ENCODE measurements at places on chromosomes 6 and 20. TPM values are rescaled to one million over a fixed set of nuclear protein-coding genes. Genes with fewer than 3 reads are reported as not detected.

The IL17F gene
- not detected for total RNA-seq

The COL21A1 gene
- 1.3 TPM for total RNA-seq

The HLA-C gene
- 425 TPM for total RNA-seq

The PROKR2 gene
- total RNA-seq, result not detected

The TREML2 gene
- 1.0 TPM for total RNA-seq

The MOG gene
- not detected for total RNA-seq

The SUMO4 gene
- total RNA-seq, result 1.2 TPM

The IBTK gene
- 31.6 TPM for total RNA-seq

The KIF6 gene
- total RNA-seq, result 0.26 TPM

The CYP24A1 gene
- not detected for total RNA-seq

The HTR1B gene
- total RNA-seq, result 0.16 TPM

The PNPLA1 gene
- 0.32 TPM for total RNA-seq

The ATP6V1G2 gene
- total RNA-seq, result 1.1 TPM
